ENCODE measurements at places on chromosomes 2 and 18. TPM values are rescaled to one million over a fixed set of nuclear protein-coding genes. Genes with fewer than 3 reads are reported as not detected.

The ASAP2 gene
- 0.34 TPM for total RNA-seq

The CTIF gene
- total RNA-seq, result 2.0 TPM

The TEKT4 gene
- total RNA-seq, result not detected

The LIMS3 gene
- total RNA-seq, result 2.5 TPM

The CROCC2 gene
- not detected for total RNA-seq

The SAG gene
- total RNA-seq, result 0.55 TPM

The SPATA3 gene
- total RNA-seq, result not detected

The RPE gene
- total RNA-seq, result 40.9 TPM

The GLI2 gene
- total RNA-seq, result 0.88 TPM

The CHPF gene
- total RNA-seq, result 11.8 TPM

The UGT1A5 gene
- not detected for total RNA-seq

The MEIS1 gene
- total RNA-seq, result not detected

The TCF4 gene
- total RNA-seq, result 1.3 TPM

The CFAP221 gene
- not detected for total RNA-seq

The TMEM163 gene
- total RNA-seq, result 0.17 TPM

The PLGLB2 gene
- 3.7 TPM for total RNA-seq

The THSD7B gene
- not detected for total RNA-seq

The COBLL1 gene
- 0.05 TPM for total RNA-seq

The POTEC gene
- total RNA-seq, result not detected

The PUS10 gene
- 6.0 TPM for total RNA-seq

The TCF23 gene
- not detected for total RNA-seq

The RIT2 gene
- total RNA-seq, result not detected

The WDFY1 gene
- total RNA-seq, result 68.0 TPM

The PROM2 gene
- 0.07 TPM for total RNA-seq

Data from activated naive CD4-positive, alpha-beta T cell treated with anti-CD3 and anti-CD28 coated beads, Interleukin-2, amount 10 ng/mL, durations not matched to agents 5 hours and 36 hours (primary cell).